ENCODE measurements at places on chromosomes 2 and 18. TPM values are rescaled to one million over a fixed set of nuclear protein-coding genes. Genes with fewer than 3 reads are reported as not detected.

Gene WDSUB1
- total RNA-seq = 3.3 TPM

GRCh38 chr2:192416060-192416459 is 221.3 kb upstream of the TMEFF2 start:
- no peak for DNase-seq
- no peaks in the 10 kb centered on the region for H3K4me1 ChIP-seq
- no peak overlapping the region for H3K27ac ChIP-seq
- H3K36me3 ChIP-seq = no peaks in the 10 kb centered on the region
- H3K4me3 ChIP-seq = no peak overlapping the region
- H3K27me3 ChIP-seq = no peaks in the 10 kb centered on the region

GRCh38 chr18:39622431-39622830 is 2056.8 kb upstream of the CELF4 start:
- H3K4me3 ChIP-seq = no peak overlapping the region
- no peaks in the 10 kb centered on the region for H3K27me3 ChIP-seq

Gene PLB1
- total RNA-seq = 1.4 TPM

DNA sequence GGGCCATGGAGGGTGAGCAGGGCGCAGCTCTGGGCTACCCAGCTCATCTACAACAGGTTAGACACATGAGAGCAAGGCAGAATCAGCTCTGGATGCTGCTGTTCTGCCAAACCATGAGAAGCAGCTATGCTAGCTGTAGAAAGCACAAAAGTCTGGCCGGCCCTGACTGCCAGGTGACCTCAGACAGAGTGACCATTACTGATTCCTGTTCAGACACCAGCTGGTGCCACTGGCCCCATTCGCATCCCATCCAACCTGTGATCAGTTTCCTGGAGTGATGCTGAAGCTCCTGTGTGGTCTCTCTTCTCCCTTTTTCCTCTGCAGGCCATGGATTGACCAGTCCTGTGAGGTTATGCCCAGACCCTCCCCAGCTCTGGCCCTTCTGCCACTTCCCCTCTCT is 14.3 kb downstream of the RBMS1 start:
- no peaks in the 10 kb centered on the region for H3K36me3 ChIP-seq
- H3K4me1 ChIP-seq = no peaks in the 10 kb centered on the region
- no peaks in the 10 kb centered on the region for H3K27me3 ChIP-seq
- no peak overlapping the region for H3K4me3 ChIP-seq
- no peak overlapping the region for H3K27ac ChIP-seq
- DNase-seq = no peak

DNA sequence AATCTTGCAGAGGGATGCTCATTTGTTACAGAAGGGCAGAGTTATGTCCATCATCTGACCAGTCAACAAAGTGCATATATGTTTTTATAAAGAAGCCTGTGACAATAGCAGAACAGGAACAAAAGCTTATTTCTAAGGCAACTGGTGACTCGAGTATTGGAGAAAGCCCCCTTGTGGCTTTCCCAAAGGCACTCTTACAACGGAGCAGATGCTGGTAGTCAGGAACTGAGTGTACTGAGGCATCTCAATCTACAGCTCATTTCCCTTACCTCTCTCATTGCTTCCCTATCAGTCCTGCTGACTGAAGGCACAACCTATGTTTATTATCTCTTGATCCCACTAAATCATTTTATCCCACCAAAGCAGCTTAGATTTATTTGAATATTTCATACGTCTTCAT is 557.1 kb upstream of the CHAC2 start:
- no peak for DNase-seq
- no peak overlapping the region for H3K4me3 ChIP-seq
- H3K27me3 ChIP-seq = no peaks in the 10 kb centered on the region
- H3K27ac ChIP-seq = no peak overlapping the region
- H3K36me3 ChIP-seq = no peaks in the 10 kb centered on the region

GRCh38 chr2:134245340-134245984 is 8.4 kb upstream of the MGAT5 start:
- H3K36me3 ChIP-seq = no peaks in the 10 kb centered on the region
- no peaks in the 10 kb centered on the region for H3K27me3 ChIP-seq
- peak; percentile 77 for DNase-seq
- H3K4me1 ChIP-seq = no peaks in the 10 kb centered on the region

DNA sequence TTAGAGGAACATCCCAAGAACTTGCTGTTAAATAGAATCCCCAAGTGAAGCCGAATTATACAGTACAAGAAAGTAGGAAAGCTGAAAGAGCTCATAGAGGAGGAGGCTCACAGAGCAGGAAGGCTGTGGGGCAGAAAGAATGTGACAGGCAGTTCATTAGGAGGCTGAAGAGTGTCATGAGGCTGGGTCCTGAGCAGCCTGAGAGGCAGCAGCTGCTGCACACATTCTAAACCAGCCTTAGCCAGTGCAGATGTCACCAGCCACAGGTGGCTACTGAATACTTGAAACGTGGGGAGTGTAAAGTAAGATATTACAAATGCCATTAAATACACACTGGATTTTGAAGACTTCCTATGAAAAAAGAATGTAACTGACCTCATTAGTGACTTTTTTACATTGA is 490.2 kb upstream of the KLHL29 start:
- no peak overlapping the region for H3K4me3 ChIP-seq
- H3K36me3 ChIP-seq = no peaks in the 10 kb centered on the region
- H3K27me3 ChIP-seq = no peaks in the 10 kb centered on the region
- DNase-seq = no peak

- peaks cover 36% of the 10 kb centered on the region for H3K4me1 ChIP-seq
- no peak for DNase-seq
- no peak overlapping the region for H3K4me3 ChIP-seq
- H3K27ac ChIP-seq = no peak overlapping the region
These were observed 42.5 kb downstream of the PSD4 start for GRCh38 chr2:113216321-113216720.

- no peak for DNase-seq
- no peak overlapping the region for H3K4me3 ChIP-seq
- no peaks in the 10 kb centered on the region for H3K27me3 ChIP-seq
- H3K27ac ChIP-seq = no peak overlapping the region
- no peaks in the 10 kb centered on the region for H3K4me1 ChIP-seq
- H3K36me3 ChIP-seq = no peaks in the 10 kb centered on the region
These were observed 440.1 kb downstream of the MTX2 start for GRCh38 chr2:176709149-176709951.

DNA sequence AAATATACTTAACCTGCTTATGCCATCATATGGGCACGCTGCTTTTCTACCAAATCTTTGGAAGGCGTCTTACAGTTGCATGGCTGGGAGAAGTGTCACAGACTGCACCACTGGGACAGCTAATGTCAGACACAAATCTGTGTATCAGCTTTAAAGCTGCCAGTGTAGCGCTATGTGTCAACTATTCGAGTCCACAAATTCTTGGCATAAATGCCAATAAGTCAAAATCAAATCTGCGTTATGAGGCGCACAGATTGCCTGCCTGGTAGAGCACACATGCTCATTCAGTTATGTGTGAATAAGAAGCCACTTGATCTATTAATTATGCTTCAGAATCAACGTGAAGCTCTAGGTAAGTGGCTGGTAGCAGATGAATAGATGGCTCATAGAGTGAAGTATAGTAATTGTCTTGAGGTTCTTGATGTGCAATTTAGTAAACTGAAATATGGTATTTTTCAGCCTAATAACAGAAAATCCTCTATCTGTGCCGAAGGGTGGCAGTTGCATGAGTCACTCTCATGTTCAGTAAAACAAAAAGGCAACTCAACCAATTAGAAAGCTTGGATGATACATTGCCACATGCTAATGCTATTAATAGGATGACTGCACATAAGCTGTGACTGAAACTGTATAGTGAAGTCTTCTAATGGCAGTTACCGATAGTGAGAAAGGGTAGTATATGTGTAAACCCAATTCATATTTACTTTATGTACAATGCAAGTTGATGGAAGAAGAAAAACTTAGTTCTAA is 52.0 kb downstream of the DCC start:
- no peak overlapping the region for H3K4me3 ChIP-seq
- no peak for DNase-seq
- H3K4me1 ChIP-seq = no peaks in the 10 kb centered on the region
- H3K36me3 ChIP-seq = no peaks in the 10 kb centered on the region
- H3K27me3 ChIP-seq = no peaks in the 10 kb centered on the region

Gene CCDC148
- 0.12 TPM for total RNA-seq

Gene DNAJC27
- 1.1 TPM for total RNA-seq

- DNase-seq = no peak
- no peaks in the 10 kb centered on the region for H3K36me3 ChIP-seq
- H3K4me1 ChIP-seq = no peaks in the 10 kb centered on the region
- H3K27ac ChIP-seq = no peak overlapping the region
- no peaks in the 10 kb centered on the region for H3K27me3 ChIP-seq
These were observed 355.2 kb upstream of the SLC14A2 start for GRCh38 chr18:45260125-45260524.

DNA sequence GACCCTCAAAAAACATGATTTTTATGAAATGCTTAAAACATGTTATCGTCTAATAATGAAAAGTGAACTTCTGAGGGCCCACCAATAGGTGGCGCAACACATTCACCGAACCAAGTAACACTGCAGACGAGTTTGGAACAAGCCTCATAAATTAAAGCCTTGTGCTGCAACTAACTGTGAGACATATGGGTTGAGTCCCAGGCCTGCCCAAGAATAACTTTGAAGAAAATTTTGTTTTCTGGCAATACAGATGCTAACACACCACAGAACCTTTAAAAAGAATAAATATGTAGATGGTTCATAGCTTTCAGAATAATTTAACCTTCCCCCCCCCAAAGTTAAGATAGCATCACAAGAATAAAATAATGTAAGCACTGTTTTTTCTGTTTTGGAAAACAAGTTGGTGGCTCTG is 285.9 kb downstream of the RNF144A start:
- no peak overlapping the region for H3K4me3 ChIP-seq
- no peaks in the 10 kb centered on the region for H3K4me1 ChIP-seq
- H3K27me3 ChIP-seq = no peaks in the 10 kb centered on the region
- H3K27ac ChIP-seq = no peak overlapping the region
- no peak for DNase-seq

Gene C1QL2
- total RNA-seq = not detected

- peak overlapping the region; percentile 20 for H3K4me3 ChIP-seq
- no peaks in the 10 kb centered on the region for H3K36me3 ChIP-seq
- H3K27ac ChIP-seq = peak overlapping the region; percentile 41
- H3K4me1 ChIP-seq = no peaks in the 10 kb centered on the region
These were observed 35.3 kb downstream of the NHEJ1 start for GRCh38 chr2:219125225-219125885.

DNA sequence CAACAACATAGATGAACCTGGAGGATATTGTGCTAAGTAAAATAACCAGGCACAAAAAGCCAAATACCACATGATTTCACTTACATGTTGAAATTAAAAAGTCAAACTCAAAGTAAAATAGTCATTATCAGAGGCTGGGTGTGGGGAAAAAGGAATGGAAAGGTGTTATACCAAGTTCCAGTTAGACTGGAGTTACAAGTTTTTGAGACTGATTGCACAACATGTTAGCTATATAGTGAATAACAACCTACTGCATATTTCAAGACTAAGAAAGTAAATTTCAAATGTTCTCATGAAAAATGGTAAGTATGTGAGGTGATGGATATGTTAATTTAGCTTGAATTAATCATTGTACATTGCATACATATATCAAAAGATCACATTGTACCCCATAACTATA is 116.8 kb upstream of the HNMT start:
- H3K27ac ChIP-seq = no peak overlapping the region
- H3K27me3 ChIP-seq = no peaks in the 10 kb centered on the region
- H3K36me3 ChIP-seq = no peaks in the 10 kb centered on the region
- no peak overlapping the region for H3K4me3 ChIP-seq

GRCh38 chr18:79549638-79550000 is 130.0 kb upstream of the CTDP1 start:
- DNase-seq = peak; percentile 35
- no peaks in the 10 kb centered on the region for H3K36me3 ChIP-seq
- no peaks in the 10 kb centered on the region for H3K27me3 ChIP-seq
- no peaks in the 10 kb centered on the region for H3K4me1 ChIP-seq
